NCI-H1694 (cell line): ENCODE measurements at places on chromosomes 3 and 15.
A peak's percentile ranks its signal among the peaks of the same experiment; 100 is the strongest.

GRCh38 chr3:16118396-16118795, 56.1 kb upstream of the GALNT15 start:
- DNase-seq: no peak

- DNase-seq: no peak
Measured at GRCh38 chr3:129197321-129197720, 13.6 kb upstream of the CNBP start.

DNA sequence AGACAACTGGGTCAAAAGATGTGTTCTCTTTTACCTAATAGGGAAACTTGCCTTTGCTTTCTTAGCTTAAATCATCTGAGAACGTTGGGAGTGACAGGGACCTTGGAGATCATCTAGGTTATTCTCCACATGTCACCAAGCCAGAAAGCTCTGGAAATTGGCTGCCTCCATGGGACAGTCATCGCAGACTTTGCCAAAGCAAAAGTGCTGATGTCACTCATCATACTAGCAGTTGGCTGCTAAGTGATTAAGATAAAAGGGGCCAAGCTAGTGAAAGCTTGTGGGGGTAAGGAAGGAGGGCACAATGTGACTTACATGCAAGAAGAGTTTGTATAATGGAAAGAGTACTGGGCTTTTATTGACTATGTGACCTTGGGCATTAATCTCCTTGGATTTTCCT, 198.0 kb upstream of the PFN2 start:
- no peak for DNase-seq

- DNase-seq: no peak
Measured at GRCh38 chr3:101979033-101979432, 129.7 kb downstream of the NFKBIZ start.

DNA sequence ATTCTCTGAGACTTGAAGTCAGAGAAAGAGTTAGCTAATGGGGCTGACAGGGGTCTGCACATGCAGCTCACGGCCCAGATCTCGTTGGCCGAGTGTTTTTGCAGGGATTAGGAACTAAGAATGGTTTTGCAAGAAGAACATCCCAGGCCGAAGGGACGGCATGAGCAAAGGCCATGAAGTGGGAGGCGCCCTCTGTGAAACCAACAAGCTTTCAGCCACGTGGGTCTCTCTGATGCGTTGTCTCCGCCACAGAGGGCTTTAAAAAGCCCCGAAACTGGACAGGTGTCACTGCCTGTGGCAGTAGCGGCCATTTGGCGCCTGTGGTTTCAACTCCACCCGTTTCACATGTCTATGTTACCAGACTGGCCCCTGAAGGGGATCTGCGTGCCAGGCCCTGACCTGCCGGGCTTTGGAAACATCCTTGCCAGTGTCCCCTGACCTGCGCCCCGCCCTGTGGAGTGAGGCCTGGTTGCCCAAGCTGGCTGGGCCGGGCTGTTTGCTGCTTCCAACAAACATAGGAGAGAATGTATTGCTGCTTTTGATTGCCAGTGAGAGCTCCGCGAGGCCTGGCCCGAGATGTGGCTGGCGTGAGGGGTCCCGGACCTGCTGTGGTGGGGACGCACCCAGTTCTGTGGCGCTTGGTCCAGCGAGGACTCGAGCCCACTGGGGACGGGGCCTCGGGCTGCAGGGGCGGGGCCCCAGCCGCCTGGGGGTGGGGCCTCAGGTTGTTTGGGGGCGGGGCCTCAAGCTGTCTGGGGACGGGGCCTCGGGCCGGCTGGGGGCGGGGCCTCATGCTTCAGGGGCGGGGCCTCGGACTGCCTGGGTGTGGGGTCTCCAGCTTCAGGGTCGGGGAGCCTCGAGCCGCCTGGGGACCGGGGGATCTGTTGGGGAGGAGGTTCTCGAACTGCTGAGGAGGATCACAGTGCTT, 30.4 kb downstream of the GOLGA6L2 start:
- DNase-seq: no peak

- DNase-seq: peak; percentile 54
Measured at GRCh38 chr15:76057332-76058000, 2.3 kb upstream of the TMEM266 start.

GRCh38 chr15:42711746-42712145, 25.2 kb downstream of the CDAN1 start:
- DNase-seq: no peak

DNA sequence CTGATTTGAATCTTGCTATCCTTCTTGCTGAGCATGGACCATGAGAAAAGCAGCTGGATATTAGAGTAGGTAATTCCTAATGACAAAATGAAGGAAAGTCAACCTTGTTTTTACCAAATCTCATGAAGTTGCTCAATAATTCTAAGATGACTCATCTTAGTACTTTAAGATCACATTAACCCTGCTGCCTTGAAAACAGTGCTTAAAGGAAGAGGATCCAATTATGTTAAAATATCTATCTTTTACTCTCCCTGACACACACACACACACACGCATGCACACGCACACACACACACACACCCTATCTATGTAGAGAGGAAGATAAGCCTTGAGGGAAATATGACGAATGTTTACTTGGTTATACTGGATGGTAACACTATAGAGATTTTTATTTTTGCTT, 16.0 kb upstream of the MYO1E start:
- DNase-seq: no peak

GRCh38 chr15:94588993-94589392, 357.6 kb downstream of the MCTP2 start:
- no peak for DNase-seq

- no peak for DNase-seq
Measured at GRCh38 chr15:51303462-51303980, 34.9 kb downstream of the CYP19A1 start.
